ENCODE measurements at places on chromosomes 16 and 17.

- DNase-seq, result no peak
Observed at GRCh38 chr17:81090361-81091136, 55.6 kb downstream of the BAIAP2 start.

DNA sequence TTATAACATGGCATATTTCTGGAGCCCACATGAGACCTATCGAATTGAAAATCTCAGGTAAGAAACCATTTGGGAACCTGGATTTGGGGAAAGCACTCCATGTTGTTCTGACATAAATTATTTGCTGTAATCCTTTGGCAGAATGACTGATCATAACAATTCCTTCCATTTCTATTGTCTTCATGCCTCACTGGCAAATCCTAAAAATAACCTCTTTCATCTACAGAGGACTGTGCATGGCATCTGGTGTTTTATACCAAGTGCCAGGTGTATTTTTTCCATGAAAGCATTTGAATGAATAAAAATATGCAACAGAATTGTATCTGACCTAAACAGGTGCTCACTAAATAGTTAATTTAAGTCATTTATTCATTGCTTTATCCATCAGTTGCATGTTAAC lies 33.7 kb upstream of the COQ7 start:
- no peak for DNase-seq

GRCh38 chr16:84068783-84069462 lies 26.3 kb upstream of the SLC38A8 start:
- DNase-seq, result no peak

- DNase-seq, result no peak
Observed at GRCh38 chr17:6105649-6106007, 35.4 kb downstream of the WSCD1 start.

DNA sequence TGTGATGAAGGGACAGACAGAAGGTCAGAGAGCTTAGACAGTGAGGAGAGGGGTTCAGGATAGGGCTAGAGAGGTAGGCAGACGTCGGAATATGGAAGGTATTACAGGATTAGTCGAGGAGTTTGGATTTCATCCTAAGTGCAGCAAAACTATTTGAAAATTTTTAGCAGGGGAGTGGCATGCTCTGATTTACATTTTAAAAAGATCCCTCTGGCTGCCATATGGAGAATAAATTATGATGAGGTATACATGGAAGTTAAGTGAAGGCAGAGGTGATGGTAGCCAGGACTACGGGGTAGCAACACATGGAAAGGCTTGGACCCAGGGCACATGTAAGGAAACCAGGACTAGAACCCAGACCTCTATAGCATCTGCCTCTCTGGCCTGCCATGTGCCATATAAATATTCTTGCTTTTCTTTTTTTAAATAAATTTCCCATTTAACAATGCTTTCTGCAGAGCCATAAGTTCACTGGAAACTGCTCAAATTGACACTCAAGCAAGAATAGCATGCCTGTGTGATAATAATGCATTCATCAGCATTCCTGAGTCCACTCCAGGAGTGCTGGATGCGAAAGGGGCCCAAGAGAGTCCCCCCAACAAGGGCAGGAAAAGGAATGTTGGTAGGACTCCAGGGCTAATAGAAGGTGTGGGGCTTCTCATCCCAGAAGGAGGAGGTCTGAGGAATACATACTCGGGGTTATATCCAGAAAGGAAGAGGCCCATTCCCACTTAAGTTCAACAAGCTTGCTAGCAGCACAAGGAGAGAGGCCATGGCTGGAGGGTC lies 78.2 kb downstream of the HLF start:
- no peak for DNase-seq

DNA sequence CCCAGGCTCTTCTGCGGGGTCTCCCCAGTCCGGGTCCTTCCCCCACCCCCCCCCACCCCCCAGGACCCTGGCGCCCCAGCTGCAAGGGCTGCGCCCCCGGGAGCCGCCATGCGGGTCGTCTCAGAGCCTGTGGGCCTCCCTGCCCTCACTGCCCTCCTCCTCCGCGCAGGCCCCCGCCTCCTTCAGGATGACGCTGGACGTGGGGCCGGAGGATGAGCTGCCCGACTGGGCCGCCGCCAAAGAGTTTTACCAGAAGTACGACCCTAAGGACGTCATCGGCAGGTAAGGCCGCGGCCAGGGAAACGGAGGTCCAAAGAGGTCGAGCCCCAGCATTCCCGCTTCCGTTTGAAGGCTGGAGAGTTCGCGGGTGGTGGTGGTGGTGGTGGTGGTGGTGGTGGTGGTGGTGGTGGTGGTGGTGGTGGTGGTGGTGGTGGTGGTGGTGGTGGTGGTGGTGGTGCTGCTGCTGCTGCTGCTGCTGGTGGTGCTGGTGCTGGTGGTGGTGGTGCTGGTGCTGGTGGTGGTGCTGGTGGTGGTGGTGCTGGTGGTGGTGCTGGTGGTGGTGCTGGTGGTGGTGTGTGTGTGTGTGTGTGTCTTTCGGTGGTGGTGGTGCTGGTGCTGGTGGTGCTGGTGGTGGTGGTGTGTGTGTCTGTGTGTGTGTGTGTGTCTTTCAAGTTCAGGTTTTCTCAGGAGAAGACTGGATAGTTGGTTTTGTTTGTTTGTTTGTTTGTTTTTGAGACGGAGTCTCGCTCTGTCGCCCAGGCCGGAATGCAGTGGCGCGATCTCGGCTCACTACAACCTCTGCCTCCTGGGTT lies 615 bp downstream of the PHKG2 start:
- no peak for DNase-seq

- DNase-seq, result no peak
Observed at GRCh38 chr16:10269632-10270031, 87.4 kb upstream of the GRIN2A start.

DNA sequence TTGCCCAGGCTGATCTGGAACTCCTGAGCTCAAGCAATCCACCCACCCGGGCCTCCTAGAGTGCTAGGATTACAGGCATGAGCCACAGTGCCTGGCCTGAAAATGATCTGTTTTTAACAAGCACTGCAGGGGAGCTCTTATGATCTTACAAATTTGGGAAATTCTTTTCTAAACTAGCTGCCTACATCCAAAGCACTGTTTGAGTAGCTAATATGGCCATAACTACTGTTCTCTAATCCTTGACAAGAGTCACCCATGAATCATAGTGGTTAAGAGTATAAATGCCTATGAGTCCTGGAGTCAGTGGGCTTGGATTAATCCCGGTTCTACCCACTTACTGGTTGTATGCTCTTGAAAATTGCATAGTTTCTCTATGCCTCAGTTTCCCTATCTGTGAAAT lies 1.4 kb upstream of the CPPED1 start:
- DNase-seq, result no peak

DNA sequence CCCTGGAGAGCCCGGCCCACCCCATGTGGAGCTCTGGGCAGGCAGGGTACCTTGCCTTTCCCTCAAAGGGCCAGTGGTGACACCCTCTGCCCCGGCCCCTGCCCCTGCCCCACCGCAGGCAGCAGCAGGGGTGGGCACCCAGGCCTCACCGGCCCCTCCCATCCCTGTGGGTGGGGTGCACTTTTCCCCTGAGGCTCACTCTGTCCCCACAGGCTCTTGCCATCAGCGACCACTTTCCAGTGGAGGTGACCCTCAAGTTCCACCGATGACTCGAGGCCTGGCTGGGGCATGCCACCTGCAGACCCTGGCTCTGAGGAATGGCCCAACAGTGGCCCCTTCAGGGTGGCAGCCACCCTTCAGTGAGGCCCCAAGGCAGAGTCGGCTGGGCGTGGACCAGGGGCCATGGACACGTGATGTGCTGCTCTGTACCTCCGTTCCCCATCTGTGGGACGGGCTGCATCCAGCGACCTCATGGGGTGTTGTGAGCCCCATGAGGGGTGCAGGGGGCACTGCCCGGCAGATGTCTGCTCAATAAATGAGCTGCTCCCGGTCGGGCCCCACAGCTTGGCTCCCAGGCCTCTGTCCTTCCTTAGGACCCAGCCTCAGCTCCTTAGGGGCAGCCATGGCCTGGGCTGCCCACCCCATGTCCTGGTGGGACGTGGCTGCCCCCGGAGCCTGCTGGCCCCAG lies 2.0 kb downstream of the DNASE1L2 start:
- DNase-seq, result no peak

- DNase-seq, result no peak
Observed at GRCh38 chr17:48543854-48544348, 1.0 kb downstream of the HOXB2 start.

DNA sequence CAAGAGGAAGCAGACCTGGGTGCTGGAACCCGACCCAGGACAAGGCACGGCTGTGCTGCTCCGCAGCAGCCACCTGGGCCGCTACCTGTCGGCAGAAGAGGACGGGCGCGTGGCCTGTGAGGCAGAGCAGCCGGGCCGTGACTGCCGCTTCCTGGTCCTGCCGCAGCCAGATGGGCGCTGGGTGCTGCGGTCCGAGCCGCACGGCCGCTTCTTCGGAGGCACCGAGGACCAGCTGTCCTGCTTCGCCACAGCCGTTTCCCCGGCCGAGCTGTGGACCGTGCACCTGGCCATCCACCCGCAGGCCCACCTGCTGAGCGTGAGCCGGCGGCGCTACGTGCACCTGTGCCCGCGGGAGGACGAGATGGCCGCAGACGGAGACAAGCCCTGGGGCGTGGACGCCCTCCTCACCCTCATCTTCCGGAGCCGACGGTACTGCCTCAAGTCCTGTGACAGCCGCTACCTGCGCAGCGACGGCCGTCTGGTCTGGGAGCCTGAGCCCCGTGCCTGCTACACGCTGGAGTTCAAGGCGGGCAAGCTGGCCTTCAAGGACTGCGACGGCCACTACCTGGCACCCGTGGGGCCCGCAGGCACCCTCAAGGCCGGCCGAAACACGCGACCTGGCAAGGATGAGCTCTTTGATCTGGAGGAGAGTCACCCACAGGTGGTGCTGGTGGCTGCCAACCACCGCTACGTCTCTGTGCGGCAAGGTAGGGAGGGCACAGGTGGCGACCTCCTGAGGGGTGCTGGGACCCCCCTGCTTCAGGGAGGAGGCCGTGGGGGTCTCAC lies 667 bp downstream of the FSCN2 start:
- no peak for DNase-seq

- no peak for DNase-seq
Observed at GRCh38 chr16:2963723-2964474, at the start of gene KREMEN2. Gene KREMEN2, plus strand, starts transcription at chr16:2964275. Its CDS starts 246 bp downstream, at chr16:2964521.

- DNase-seq, result no peak
Observed at GRCh38 chr17:19987897-19988296, 10.3 kb upstream of the AKAP10 start.

GRCh38 chr17:67759355-67760171 lies 41.8 kb downstream of the NOL11 start:
- DNase-seq, result no peak

DNA sequence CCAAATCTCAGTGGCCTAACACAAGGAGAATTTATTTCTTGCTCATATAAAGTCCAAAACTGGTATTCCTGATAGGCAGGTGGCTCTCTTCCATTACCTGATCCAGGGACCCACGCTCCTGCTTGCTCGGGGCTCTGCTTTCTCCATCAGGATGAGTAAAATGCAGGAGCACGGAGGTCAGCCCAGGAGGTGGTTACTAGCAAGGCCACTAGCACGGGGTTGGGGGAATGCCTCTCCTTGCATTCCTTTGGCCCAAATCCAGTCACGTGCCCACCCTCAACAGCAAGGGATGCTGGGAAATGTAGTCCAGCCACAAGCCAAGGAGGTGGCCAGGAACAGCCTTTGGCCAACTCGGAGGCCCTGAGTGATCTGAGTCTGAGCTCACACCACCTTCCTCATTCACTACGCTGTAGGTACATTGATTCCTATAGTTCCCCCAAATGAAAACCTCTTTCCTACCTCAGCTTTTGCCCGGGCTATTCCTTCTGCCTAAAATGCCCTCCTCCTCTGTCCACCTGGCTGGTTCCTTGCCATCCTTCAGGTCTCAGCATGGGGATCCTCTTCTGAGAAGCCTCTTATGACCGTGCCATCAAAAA lies 38.3 kb upstream of the HAPSTR1 start:
- no peak for DNase-seq

GRCh38 chr16:11752856-11753255 lies 10.2 kb upstream of the TXNDC11 start:
- no peak for DNase-seq

DNA sequence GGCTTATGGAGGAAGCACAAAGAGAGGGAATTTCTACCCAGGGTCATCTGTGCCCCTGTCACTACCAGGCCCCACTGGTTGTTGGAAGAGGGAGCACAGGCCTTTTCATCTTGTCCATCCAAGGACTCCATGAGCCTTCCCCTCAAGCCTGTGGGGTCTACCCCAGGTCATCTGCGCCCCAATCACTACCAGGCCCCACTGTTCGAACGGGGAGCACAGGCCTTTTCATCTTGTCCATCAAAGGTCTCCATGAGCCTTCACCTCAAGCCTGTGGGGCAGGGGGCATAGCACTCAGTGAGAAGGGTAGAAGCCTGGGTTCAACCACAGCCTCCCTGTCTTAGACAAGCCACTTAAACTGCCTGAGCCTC lies 101.5 kb upstream of the CDH5 start:
- DNase-seq, result no peak

DNA sequence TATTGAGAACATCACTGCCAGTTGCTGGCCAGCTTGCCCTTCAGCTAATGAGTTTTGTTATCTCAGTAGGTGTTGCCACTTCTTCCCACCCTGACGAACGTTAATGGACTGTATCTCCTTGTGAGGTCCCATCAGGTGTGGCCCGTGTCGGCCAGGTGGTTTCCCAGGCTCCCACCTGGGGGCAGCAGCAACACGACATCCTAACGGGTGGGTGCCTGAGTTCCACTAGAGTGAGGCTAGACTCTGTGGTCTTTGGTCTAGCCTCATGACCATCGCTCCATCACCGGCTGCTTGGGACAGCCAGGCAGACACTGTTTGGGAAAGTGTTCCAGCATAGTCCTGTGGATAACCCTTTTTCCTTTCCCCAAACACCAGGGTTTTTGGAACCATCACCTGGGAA lies 45.6 kb upstream of the LCMT1 start:
- DNase-seq, result no peak

DNA sequence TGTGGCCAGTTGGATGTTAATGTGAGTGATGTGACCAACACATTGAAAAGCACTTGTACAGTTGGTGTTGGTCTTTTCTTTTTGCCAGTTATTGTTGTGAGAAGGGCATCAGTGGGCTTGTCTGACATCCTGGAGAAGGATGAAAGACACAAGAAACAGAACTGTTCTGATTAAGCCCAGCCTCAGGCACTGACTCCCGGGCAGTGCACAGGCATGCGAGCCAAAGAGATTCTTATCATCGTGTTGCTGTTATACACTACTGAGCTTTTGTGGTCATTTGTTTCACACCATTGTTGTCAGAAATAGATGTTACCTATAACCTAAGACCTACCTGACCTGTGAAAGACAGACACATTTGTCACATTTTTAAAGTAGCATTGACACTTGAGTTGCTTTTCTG lies 236.8 kb upstream of the CA10 start:
- no peak for DNase-seq

All from stimulated activated CD4-positive, alpha-beta T cell treated with anti-CD3 and anti-CD28 coated beads, Interleukin-12 subunit alpha, Interleukin-12 subunit beta, amount 100 ng/mL, for 24 hours (primary cell).